ENCODE measurements at places on chromosomes 5 and 9.
A peak's percentile ranks its signal among the peaks of the same experiment; 100 is the strongest.

GRCh38 chr5:129904667-129905472 is 605 bp downstream of the CHSY3 start:
- no peak for DNase-seq

DNA sequence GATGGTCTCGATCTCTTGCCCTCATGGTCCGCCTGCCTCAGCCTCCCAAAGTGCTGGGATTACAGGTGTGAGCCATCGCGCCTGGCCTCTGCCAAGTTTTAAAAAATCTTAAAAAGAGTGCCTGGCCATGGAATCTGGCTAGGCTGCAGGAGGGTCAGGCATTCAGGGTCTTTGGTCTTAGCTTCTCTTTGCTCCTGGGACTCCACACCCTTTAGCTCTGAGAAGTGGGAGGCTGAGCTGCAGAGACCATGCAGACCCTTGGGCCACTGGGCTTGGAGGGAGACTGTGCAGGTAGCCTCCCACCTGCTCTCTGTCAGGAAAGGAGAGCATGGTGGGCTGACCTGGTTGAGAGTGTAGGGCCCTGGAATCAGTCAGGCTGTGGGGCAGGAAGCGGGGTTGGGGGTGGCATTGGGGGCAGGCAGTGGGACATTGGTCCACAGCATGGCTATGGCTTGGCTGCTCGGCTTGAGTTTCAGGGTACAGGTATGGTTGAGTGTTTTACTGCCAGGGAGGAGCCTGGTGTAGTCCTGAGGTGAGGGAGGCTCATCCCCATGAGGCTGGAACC is 20.8 kb downstream of the PHF2 start:
- no peak for DNase-seq

DNA sequence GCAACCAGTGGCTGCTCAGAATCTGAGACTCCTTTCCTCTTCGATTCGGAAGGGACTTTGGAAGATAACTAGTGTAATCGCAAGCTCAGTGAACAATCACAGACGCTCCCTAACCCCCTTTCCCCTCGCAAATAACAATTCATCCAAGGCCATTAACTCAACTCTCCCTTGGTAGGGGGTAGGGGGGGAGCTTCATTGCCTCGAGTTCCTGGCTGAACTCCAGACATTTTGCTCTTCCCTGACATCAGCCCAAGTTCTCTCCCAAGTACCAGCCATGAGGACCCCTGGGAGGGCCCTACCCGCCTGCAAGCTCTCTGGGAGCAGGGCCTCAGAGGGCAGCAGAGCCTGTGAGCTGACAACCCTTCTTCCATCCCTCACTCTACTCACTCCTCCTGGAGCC is 8.4 kb downstream of the FAM163B start:
- DNase-seq, result no peak

DNA sequence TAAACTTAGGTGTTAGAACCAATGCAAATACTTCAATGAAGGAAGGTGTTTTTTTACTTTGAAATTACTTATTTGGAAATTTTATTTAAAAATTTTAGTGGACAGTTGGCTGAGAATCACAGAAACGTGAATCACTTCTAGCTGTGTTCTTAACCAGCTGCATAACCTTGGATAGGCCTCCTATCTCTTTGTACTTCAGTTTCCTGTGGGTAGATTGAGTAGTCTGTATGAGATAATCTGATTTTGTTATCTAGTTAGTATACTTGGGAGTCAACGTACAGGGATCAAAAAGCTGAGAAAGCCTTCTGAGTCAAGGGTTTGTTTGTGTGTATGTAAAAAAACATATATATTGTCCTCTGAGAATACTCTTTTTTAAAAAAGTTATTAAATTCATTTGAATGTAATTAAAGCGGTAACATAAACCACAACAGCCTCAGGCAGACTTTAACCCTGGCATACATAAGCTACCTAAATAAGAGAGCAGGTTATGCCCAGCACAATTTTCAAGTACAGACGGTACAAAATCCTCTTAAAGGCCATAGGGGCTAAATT is 38.1 kb upstream of the ZCCHC7 start:
- DNase-seq, result peak; percentile 13

GRCh38 chr5:24749701-24750100 is 104.9 kb upstream of the CDH10 start:
- no peak for DNase-seq

- DNase-seq, result peak; percentile 94
These were observed 18.3 kb downstream of the CCNJL start for GRCh38 chr5:160293901-160294561.

GRCh38 chr9:85703398-85703797 is 38.4 kb downstream of the AGTPBP1 start:
- no peak for DNase-seq

DNA sequence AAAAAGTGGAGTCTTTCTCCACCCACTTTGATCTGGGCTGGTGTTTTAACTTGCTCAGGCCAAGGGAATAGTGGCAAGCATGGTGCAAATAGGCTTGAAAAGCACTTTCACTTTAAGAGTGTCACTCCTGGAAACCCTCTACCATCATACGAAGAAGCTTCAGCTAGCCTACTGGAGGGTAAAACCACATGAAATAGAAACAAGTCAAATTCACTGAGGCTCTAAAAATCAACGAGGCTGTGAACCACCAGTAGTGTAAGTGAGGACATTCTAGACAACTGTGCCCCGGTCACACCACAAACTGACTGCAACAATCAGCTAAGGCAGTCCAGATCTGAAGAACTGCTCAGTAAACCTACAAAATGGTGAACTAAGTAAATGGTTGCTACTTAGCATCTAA is 2366.3 kb upstream of the C9orf72 start:
- DNase-seq, result no peak

DNA sequence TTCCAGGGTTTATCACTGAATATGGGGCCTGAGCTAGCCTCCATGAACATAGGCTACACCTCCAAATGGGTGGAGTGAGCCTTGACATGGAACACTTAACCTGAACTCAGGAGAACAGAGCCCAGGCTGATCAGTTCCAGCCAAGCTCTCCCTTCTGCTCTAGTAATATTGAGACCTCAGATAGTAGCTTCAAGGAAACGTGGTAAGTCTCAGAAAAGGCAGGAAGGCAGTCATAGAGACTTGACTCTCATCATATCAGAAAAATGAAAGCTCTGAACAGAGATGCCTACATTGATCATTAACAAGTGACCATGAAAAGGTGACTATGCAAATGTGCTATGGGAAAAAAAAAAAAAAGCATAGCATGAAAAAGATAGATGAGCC is 40.5 kb upstream of the MYO10 start:
- no peak for DNase-seq

GRCh38 chr9:755454-756381 is 85.8 kb upstream of the DMRT1 start:
- DNase-seq, result peak; percentile 77

DNA sequence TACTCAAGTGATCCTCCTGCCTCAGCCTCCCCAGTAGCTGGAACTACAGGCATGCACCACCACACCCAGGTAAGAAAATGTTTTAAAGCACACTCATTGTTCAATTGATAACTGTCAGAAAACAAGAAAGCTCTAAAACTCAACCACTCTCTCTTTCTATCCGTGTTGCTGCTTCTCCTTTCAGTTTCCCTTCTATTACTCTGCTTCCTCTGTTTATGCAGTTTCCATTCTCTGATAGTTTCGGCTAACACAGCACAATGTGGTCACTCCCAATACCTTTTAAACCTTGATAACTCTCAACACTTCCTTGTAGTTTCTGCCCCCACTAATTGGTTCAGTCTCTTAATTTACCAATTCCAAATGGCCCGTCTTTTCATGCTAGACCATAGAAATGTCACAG is 59.2 kb upstream of the NR4A3 start:
- no peak for DNase-seq

DNA sequence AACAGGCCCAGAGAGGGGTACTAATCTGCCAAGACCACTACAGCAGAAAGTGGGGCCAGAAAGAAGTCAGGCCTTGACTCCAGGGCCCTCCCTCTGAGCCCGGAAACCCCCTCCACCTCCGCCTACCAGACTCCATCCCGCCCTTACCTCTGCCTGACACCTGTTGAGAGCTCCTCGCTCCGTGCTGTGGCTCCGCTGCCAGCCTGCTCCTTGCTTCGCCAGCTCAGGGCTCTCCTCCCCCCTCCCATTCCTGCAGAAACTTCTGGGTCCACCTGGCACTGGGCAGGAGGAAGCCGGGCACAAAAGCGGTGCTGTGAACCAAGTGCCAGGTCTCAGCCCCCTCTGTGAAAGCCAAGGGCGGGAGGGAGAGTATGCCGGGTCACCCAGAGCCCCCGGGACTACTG is 6.4 kb upstream of the ST6GALNAC6 start:
- no peak for DNase-seq

DNA sequence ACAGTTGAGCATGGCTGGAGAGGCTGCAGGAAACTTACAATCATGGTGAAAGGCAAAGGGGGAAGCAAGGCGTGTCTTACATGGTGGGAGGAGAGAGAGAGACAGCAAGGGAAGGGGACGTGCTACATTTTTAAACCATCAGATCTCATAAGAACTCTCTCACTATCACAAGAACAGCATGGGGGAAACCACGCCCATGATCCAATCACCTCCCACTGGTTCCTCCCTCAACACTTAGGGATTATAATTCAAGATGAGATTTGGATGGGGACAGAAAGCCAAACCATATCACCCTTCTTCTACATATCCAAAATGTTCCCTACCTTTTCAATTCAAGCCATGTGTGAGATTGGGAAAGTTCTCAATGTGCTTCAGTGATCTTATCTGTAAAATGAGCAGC is 22.9 kb upstream of the GLRX start:
- peak; percentile 74 for DNase-seq

DNA sequence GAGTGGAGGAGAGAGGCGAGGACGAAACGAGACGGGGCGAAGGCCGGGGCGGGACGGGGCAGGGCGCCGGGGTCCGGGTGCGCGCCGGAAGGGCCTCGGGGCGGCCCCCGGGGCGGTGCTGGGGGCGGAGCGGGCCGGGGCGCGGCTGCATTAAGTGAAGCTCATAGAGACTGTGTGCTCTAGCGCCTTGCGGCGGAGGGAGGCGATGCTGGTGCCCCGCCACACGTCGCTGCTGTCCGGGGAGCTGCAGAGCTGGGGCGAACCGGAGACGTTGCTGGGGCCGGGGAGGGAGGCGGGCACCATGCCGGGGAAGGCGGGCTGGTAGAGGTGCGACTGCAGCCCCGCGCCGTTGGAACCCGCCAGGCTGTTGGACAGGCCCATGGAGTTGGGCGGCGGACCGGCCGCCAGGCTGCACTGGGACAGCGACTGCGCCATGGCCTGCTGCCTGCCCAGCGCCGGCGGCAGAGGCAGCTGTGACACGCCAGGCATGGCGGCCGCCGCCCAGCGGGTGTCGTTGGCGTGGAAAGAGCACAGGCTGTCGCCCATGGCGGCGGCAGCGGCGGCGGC is 8.3 kb downstream of the OTP start:
- DNase-seq, result peak; percentile 78

GRCh38 chr9:123697686-123698085 is 232.2 kb downstream of the DENND1A start:
- no peak for DNase-seq

DNA sequence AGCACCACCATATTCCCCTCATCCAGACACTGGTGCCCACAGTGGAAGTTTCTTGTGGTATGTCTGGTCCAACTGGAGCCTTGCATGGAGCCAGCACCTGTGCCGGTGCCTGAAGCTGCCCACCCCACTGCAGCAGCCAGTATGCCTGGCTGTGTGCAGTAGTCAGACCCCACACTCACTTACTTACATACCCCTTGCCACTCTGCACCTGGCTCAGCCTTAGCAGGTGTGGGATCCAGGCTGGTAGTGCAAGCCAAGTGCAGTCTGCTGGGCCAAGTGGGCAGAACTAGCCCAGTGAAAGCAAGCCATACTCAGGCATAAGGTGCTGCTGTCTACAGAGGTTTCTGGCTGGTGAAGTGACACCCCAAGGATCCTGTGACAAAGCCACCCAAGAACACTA is 871.4 kb upstream of the C9orf72 start:
- DNase-seq, result no peak

GRCh38 chr5:132459983-132460838 is 30.4 kb downstream of the IRF1 start:
- peak; percentile 55 for DNase-seq

GRCh38 chr5:153999995-154000394 is 38.7 kb downstream of the FAM114A2 start:
- no peak for DNase-seq

GRCh38 chr5:44885903-44886302 is 77.2 kb downstream of the MRPS30 start:
- no peak for DNase-seq

DNA sequence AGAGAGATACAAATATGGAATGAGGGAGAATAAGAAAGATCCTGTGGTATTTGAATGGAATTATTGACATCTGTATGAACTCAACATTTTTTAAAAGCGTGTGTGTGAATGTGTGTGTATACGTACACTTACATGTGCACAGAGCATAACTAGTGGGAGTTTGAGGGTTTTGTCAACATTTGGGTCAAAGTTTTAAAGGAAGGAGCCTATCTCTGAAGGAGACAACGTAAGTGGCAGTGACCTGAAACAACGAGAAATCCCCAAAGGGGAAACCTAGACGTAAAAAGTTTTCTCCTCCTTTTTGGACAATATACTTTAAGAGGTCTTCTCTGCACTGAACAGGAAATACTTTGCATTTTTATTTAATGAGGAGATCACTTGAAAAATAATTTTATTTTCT is 40.2 kb upstream of the DTWD2 start:
- DNase-seq, result no peak

DNA sequence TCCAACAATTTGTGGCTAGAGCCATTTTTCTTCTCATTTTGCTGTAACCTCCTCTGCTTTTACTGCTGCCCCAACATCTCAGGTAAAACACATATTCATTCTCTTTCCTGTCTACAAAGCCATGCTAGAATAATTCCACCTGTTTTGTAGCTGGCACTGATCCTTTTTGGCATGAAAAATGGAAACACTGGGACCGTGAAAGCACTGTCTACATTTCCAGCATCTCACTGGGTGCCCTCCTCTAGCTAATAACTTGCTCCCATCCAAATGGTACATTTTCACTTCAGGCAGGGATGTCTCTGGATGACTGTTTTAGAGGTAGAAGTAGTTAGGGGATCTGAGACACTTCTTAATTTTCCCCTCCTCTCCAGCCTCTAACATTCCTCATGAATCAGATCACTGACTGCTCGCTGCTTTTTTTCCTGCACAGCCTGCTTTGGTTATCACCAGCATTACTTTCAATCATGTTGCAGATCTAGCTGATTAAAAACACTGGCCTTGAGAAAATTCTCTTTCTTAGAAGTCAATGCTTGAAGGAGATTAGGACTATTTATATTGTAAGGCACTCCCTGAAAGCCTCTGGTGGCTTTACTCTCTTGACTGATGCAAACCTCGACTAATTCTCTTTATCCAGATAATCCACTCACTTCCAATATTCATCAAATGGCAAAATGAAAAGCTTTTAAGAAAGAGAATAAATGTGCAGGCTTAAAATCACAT is 1312.6 kb upstream of the DMAC1 start:
- peak; percentile 30 for DNase-seq

GRCh38 chr9:37528652-37529471 is 43.1 kb downstream of the POLR1E start:
- no peak for DNase-seq

DNA sequence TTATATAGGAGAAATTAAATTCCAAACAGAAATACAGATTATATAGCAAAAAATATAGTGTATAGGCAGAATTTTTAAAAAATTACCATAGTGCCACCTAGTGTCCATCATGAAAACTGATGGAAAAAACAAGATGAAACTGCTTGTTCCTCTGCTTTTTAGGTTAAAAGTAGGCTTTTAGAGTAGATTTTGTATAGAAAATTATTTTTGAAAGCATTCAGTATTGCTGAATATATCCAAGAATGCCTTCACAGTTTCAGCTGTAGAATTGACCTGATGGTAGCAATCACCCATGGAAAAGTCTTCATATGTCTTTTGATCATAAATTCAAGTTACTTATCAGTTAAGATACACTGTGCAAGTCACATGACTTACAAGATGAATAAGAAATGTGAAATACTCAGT is 19.7 kb downstream of the RIOK2 start:
- DNase-seq, result peak; percentile 9

- DNase-seq, result no peak
These were observed 434 bp upstream of the FSD1L start for GRCh38 chr9:105447386-105447813.
